NCI-H345 (cell line): ENCODE measurements at places on chromosomes 5 and 9.
A peak's percentile ranks its signal among the peaks of the same experiment; 100 is the strongest.

GRCh38 chr5:150172145-150172544 lies 5.6 kb downstream of the CDX1 start:
- no peak for DNase-seq

GRCh38 chr5:122111460-122111859 lies 17.9 kb upstream of the ZNF474 start:
- DNase-seq: no peak

- DNase-seq: no peak
These were observed 388.2 kb downstream of the FAM170A start for GRCh38 chr5:120017513-120017912.

GRCh38 chr9:71765693-71766092 lies 2.6 kb downstream of the CEMIP2 start:
- DNase-seq: peak; percentile 13

DNA sequence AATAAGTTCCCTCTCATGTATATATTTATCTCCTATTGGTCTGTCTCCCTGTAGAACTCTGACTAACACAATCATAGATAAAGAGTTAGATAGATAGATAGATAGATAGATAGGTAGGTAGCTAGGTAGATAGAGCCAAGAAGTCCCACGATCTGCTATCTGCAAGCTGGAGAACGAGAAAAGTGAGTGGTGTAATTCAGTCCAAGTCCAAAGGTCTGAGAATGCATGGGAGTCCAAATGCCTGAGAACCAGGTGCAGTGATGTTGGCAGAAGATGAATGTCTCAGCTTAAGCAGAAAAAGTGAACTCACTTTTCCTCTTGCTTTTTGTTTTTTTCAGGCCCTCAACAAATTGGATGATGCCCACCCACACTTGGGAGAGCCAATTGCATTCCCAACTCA lies 37.7 kb upstream of the ZFR start:
- DNase-seq: no peak

- no peak for DNase-seq
These were observed 167.3 kb downstream of the GNAQ start for GRCh38 chr9:77864211-77864889.

DNA sequence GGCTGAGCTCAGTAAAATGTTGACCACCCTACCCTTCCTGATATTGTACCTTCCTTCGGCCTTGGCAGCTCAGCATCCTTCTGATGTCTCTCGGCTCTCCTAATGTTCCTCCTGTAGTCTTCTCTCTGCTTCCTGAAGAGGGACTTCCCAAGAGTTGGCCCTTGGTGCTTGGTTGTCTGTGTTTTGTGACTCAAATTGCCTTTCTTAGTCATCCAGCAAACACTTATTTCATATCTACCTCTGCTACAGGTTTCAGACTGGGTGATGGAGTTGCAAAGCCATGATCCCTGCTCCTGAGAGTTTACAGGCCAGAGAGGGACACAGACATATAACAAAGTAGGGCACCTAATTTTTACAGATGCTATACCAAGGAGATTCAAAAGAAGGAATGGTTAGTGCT lies 70.1 kb downstream of the SV2C start:
- no peak for DNase-seq

- DNase-seq: no peak
These were observed 77.5 kb upstream of the IFNE start for GRCh38 chr9:21559402-21560280.

DNA sequence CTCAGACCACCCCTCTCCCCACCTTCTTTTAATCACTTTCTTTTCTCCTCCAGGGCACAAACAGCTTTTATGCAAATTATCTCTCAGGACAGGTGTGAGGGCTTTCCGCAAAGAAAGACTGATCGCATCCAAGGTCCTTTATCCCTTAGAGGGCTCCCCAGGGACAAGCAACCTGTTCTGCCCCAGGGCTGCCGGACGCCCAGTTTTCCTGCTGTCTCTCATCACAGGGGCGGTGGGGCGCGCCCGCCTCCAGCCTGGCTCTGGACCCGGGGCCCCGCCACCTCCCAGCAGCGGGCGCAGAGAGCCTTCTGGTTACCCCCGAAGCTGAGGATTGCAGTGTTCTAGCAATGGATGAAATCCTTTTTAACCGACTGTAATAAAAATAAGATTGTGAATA lies 266.1 kb downstream of the CWC27 start:
- peak; percentile 47 for DNase-seq

DNA sequence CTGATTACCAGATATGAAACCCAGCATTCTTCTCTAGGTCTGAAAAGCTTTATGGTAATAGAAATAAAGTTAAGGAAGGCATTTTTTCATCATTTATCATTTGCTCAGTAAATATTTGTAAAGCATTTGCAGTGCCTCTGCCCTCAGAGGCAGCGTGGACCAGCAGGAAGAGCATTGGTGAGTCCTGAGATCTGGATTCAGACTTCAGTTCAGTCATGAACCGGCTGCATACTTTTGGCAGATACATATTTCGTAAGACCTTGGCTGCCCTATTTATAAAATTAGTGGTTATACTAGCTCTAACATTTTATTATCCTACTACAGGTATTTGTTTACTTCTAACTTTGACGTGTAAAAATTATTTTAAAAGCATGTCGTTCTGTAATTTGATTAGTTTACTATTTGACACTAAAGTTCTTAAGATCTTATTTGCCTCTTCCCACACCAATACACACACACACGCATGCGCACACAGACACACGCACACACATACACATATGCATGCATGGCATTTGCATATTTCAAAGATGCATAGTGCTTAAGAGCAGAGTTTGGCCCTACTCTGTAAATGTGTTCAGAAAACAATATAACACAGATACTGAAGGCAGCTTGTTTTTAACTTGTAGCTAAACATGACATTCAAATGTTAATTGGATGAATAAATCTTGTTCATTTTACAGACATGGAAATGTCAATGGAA lies 101.9 kb downstream of the RPS23 start:
- no peak for DNase-seq

DNA sequence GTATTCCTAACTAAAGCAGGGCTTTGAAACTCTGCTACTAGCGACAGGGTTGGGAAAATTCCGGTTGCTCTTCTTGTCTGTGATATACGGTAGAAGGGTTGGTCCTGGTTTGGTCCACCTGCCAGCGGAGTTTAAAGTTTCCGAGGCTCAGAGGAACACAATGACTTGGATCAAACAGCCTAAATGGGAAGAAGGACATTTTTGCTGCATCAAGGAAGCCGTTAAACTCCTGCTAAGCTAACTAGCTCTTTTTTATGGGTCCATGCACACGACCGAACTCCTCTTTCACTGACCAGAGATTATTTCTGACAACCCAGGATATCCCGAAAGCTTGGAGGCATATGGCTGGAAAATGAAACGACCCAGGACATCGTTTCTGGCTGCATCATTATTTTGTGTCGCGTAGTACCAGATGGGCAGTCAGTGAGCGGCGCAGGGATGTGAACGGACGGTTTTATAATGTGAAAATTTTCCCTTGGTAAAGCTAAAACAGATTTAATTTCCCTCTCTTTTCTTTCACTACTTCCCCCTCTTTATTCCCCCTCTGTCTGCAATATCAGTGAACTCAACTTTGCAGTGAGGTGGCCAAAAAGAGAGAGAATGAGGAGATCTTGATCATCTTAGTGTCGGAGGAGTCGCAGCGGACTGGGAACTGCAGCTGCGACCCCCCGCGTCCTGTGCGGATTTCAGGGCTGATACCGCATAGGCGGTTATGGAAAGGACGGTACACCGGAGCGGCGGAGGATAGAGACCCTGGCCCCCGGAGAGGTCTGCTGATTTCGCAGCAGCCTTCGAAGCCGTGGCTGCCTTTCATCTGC lies at the start of gene LURAP1L:
Gene LURAP1L (plus strand): TSS at position 160 of the 818 bp plus-strand sequence. CDS start 696 bp downstream, outside the sequence.
- DNase-seq: peak; percentile 77

DNA sequence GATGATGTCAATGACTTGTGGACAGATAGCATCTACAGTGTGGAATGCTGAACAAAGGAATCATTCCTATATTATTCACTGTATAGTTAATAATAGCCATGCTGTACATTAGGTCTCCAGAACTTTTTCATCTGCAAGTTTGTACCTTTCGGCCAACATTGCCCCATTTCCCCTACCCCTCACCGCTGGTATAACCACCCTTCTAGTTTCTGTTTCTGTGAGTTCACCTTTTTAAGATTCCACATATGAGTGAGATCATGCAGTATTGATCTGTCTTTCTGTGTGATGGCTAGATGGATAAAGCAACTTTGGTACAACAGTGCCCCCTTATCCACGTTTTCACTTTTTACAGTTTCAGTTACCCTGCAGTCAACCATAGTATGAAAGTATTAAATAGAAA lies 18.8 kb upstream of the ALDH1B1 start:
- no peak for DNase-seq

DNA sequence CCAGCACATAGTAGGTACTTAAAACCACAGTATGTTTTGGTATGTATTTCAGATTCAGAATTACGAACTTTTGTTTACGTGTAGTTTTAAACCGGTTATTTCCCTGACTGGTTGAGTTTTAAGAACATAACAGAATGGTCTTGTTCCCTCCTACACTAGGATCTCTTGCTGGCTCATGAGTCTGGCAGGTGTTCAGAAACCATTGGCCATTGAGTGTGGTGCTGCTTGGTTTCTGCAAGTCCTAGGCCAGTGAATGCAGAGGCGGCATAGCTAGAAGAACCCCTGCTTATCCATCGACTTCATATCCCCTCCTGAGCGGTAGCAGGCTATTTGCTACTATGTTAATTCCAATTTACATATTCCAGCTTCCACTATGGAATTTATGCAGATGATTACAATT lies 65.6 kb downstream of the GPR21 start:
- no peak for DNase-seq

DNA sequence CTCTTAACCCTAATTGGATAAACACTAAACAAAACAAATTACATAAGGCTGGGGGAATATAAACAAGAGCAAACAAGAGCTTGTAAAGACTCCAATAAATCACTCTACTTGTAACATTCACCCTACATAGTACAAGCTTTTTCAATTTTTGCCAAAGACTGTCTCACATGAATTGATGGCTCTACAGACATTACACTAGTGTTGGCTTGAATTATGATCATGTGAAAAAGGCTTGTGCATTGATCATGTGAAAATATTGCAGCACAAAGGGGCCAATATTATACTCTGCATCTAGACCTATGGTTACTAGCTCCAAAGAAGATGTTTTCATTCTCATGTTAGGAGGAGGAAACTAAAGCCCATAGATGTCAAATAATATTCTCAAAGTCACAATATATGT lies 212.6 kb downstream of the MCTP1 start:
- DNase-seq: no peak

DNA sequence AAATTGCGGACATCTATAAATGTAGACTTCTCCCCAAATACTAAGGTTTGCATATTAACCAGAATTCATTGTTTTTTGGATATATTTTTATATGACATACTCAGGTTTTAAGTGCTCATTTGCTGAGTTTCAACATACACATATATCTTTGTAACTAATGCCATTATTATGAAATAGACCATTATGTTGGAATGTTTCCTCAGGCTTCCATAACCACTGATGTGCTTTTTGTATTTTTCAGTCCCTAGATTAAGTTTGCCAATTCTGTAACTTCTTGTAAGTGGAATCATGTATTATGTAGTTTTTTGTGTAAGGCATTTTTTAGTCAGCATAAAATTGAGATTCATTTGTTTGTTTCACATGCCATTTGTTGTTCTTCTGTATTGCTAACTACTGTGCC lies 32.1 kb downstream of the HSPA4 start:
- DNase-seq: no peak

DNA sequence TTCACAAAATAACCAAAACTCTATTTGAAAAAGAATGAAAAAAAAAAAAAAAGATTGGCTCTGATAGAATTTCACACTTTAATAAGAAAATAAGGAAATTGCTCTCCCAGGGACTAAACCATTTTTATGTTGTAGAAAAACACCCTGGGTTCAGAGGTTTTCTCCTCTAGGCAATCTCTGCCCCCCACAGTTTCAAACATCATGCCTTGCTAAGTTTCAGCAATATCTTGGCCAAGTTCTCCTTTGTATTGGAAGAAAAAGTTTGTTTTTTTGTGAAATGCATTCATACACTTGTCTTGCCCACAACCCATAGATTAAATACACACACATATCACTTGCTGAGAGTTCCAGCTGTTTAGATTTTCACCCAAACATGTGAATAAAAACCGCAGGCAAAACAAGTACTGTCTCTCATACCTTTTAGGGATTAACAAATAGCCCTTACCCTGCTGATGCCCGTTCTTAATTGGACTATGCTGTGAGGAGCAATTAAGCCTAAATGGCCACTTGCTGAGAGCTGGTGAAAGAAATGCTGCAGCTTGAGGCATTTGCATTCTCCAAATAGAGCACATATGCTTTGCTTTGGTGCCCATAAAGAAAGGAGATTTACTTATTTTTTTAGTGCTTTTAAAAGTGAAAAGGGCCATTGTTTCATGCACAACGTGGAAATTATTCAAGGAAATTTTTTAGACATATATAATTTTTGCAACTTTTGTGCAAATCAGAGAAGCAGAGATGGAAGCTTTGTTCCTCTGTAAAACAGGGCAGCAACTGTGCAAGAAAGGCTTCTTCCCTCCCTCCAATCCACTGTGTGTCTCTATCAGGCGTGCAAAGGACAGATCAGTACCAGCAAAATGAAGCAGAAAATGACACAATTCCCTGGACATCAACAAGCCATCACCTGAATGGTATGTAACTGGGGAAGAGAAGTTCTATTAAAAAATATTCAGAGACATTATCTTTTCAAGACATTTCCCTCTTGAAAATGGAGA lies 262.4 kb upstream of the KIF2A start:
- DNase-seq: peak; percentile 34

- peak; percentile 70 for DNase-seq
These were observed 56.0 kb upstream of the FAM174A start for GRCh38 chr5:100479079-100479688.

DNA sequence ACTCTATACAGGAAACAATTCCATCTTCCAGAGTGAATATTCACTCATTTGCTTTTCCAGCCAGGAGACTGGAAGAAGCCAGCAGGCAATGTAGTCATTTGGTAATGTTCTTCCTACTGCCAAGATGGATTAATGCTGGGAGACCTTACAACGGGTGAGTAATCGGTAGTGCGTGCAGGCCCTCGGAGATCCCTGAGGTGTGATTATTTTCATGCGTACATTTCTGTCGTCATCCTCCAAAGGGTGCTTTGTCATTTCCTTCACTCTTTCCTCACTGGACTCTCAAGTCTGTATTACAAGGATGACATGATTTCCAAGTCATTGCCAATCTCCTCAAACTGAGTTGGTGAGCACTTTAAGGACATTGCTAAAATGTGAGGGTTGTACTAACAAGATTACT lies 263.5 kb downstream of the CWC27 start:
- no peak for DNase-seq
